ENCODE measurements at places on chromosomes 3 and 15. TPM values are rescaled to one million over a fixed set of nuclear protein-coding genes. Genes with fewer than 3 reads are reported as not detected.

Gene PRR20G
- total RNA-seq: not detected

Gene CDHR4
- not detected for total RNA-seq

Gene KCNAB1
- 3.1 TPM for total RNA-seq

Gene INSYN1
- 10.8 TPM for total RNA-seq

Gene ACKR4
- total RNA-seq: 0.43 TPM

DNA sequence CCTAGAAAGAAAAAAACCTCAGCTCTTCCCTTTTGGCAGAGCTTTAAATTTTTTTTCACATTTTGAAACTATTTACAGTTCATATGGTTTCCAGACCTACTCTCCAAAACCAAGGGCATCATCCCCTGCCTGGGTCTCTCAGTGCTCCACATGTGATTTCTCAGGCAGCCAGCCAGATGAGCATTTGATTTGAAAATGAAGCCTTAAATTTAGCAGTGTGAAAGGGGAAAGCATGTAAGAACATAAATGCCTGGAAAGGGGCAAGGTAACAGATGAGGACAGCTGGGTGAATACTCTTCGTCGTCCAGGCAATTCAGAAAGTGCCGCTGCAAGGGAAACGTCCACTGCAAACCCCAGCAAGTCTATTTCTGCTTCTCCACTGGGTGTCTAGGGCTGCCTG is 94.8 kb downstream of the ATP8B4 start:
- no peak for DNase-seq

DNA sequence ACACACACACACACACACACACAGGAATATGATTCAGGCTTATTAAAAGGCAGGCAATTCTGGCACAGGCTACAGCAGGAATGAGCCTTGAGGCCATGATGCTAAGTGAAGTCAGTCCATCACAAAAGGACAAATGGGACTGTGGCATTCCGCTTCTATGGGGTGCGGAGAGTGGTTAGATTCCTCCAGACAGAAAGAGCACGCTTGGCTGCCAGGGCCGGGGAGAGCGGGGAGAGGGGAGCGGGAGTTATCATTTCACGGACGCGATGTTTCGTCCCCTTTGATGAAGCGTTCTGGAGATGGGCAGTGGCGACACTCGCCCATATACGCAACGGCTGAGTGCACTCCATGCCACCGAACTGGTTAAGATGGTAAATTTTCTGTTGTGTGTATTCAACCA is 58.5 kb upstream of the FAM174B start:
- no peak for DNase-seq

DNA sequence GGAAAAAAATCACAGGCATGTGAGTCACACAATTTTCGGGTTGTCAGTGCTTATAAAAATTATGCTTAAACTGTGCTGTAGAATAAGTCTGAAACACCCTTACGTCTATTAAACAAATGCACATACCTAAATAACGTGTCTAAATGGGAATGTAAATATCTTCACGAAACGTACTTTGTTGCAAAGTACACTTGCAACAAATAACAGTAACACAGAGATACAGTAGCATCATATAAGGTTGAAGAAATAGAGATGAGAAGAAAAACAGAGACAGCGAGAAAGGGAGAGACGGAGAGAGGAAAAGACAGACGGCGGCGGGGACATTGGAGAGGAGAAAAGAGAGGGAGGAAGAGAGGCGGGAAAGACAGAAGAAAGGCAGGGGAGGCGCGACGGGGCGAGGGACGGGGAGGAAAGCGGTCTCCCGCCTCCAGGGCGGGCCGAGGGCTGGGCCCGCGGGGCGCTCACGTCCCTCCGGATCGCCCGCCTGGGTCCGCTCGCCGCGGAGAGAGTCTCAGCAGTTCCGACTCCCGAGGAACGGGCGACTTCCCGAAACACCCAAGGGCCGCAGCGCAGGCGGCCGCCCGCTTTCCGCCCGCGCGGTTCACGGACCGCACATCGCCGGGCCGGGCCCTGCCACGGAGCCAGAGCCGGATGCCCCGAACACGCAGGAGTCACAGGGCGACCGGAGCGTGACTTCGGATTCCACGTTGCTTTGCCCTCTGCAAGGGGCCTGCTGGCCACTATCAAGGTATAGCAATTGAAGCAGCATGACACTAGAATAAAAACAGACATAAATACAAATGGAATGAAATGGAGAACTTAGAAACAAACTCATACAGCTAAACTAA is 153.4 kb downstream of the LMLN start:
- DNase-seq: peak; percentile 65

GRCh38 chr3:25007974-25008658 is 419.9 kb upstream of the RARB start:
- no peak for DNase-seq

- no peak for DNase-seq
Observed at GRCh38 chr3:142680710-142681109, 43.1 kb upstream of the TRPC1 start.

GRCh38 chr3:53113293-53114010 is 16.8 kb downstream of the RFT1 start:
- peak; percentile 42 for DNase-seq

DNA sequence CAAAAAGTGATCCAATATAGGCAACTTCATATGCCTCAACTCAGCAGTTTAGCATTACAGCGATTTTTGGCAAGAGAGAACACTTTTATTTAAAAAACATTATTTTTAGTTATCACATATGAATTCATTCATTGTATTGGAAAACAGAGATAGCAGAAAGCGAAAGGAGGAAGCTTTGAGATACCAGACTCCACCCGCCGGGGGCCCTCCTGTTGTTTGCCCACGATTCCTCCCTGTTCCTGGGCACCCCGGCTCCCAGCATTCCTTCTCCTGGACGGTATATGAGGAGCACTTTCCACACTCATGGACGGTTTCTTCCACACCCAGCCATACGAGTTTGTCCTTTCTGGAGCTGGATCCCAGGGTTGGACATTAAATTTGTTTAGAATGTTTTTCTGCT is 18.2 kb downstream of the APBA2 start:
- DNase-seq: no peak

GRCh38 chr15:95603802-95604201 is 726.7 kb upstream of the NR2F2 start:
- DNase-seq: no peak

DNA sequence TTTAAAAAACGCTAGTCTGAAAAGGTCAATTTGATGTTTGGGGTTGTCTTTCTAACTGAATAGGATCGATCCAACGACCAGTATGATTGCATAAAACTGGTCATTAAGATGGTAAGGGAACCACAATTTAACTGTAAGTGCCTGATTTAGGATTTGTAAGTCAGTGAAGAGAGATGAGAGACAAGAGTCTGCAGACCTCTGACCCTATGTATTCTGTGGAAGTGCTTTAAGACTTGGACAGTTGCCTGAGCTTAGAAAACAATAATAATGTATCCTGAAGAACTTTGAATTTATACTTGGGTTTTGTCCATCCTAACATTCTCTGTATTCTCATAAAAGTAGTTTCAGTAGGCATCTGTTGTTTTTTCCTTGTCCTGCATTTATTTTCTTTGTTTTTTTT is 221.4 kb upstream of the SUCLG2 start:
- DNase-seq: no peak

- DNase-seq: no peak
Observed at GRCh38 chr15:83930392-83931212, 276.7 kb downstream of the ADAMTSL3 start.

- no peak for DNase-seq
Observed at GRCh38 chr15:52436981-52437380, 91.7 kb downstream of the MYO5A start.

GRCh38 chr3:8509961-8510360 is 8.3 kb downstream of the LMCD1 start:
- DNase-seq: peak; percentile 46

- no peak for DNase-seq
Observed at GRCh38 chr3:12177126-12177525, 18.4 kb upstream of the TIMP4 start.

GRCh38 chr15:39582286-39582976 is 1.6 kb downstream of the THBS1 start:
- peak; percentile 56 for DNase-seq

DNA sequence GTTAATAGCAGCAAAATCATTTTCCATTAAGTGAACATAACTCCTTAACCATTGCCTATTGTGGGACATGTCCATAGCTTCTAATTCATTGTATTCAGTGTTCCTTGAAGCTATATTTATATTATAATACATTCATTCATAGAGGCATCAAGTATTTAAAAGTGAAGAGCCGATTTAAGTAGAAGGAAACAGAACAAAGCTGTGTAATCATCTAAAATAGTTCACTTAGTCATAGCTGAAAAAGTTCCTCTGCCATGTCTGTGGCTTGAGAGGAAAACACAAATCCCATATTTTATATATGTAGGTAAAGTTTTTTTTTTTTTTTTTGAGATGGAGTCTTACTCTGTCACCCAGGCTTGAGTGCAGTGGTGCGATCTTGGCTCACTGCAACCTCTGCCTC is 54.5 kb downstream of the TMEM108 start:
- DNase-seq: no peak

GRCh38 chr3:183823963-183824362 is 1.4 kb downstream of the MAP6D1 start:
- no peak for DNase-seq

DNA sequence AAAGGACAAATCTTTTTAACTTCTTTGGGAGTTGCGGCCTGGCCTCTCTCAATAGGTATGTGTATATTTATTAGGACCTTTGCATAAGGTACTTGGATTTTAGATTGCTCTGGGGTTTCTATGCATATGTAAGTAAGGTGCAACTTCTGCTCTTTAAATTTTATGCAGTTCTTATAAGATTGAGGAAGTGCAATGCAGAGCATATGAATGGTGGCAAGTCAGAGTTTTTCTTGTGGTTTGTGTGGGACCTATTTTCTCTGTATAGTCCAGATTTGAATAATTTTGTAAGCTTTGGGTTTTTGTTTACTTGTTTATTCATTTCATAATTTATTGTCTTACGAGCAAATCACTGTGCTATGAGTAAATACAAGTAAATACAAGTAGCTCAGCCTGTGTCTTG is 101.5 kb downstream of the ATG7 start:
- no peak for DNase-seq

DNA sequence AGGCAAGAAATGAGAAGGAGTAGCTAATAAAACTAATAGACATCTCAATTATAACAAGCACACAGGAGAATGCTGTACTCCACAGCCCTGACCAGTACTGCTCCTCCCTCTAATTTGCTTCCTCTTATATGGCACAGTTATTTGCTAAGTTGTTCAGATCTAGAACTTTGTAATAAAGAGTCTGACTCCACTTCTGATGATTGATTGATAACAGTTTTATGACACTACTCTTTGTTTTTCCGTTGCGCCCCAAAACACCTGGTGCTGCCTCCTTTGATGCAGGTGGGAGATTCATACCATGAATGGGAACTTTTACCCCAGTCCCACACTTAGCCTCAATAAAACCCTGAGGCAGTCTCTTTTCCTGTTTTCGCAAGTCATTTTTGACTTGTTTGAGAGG is 777.7 kb downstream of the GBE1 start:
- DNase-seq: no peak

DNA sequence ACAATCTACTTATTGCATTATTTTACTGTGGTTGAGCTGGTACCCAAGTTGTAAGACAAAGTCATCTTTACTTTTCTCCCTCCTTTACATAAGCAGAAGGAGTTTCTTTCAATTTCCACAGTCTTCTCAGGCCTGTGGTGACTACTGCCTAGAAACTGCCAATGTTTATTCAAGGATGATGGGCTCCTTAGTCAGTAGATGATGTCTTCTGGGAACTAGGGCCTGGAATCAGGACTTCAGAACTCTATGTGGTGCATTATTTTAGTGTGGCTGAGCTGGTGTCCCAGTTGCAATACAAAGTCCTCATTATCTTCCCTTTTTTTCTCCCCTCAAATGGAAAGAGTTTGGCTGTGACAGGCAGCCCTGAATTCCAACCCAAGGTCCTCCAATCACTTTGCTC is 1762.5 kb downstream of the SI start:
- DNase-seq: no peak

All from psoas muscle (tissue), 8 donors.